Nucleus accumbens (tissue), 56 donors: ENCODE measurements at places on chromosomes 11 and 22.

DNA sequence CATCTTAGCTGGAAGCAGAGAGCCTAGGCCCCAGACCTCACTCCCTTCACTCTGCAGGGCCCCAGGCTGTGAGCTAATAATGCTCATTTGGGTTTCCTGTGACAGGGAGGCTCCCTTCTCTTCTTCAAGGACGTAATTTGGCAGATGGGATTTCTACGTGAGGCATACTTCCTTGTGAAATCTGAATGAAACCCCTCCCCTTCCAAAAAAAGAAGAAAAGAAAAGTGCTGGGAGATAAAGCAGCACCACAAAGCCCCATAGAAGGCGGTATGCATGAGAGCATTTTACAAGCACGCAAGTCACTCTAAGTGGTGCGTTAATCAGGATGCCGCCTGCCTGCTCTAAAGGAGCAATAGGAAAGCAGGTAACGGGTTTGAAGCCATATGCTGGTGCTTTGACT, 5.7 kb downstream of the P2RX3 start:
- DNase-seq: no peak

GRCh38 chr11:46967962-46968361, 31.4 kb downstream of the CSTPP1 start:
- no peak for DNase-seq

- no peak for DNase-seq
Measured at GRCh38 chr22:29080106-29080975, 7.5 kb downstream of the KREMEN1 start.

DNA sequence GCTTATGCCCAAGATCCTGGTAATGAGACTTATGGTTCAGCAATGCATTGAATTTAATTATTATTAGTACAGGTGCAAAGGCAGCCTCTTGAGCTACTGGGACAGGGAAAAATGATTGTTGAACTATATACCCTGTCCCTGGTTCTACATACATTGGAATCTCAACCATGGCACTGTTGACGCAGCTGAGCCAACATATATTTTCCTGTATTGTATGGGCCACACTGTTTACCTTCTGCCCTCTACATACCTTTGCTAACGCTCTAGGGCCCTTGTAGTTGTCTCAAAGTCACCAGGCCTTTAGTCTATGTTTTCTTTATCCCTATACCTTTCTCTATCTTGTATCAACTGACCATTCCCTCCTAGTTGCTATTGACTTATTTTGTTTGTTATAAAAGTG, 22.6 kb downstream of the KREMEN1 start:
- no peak for DNase-seq

DNA sequence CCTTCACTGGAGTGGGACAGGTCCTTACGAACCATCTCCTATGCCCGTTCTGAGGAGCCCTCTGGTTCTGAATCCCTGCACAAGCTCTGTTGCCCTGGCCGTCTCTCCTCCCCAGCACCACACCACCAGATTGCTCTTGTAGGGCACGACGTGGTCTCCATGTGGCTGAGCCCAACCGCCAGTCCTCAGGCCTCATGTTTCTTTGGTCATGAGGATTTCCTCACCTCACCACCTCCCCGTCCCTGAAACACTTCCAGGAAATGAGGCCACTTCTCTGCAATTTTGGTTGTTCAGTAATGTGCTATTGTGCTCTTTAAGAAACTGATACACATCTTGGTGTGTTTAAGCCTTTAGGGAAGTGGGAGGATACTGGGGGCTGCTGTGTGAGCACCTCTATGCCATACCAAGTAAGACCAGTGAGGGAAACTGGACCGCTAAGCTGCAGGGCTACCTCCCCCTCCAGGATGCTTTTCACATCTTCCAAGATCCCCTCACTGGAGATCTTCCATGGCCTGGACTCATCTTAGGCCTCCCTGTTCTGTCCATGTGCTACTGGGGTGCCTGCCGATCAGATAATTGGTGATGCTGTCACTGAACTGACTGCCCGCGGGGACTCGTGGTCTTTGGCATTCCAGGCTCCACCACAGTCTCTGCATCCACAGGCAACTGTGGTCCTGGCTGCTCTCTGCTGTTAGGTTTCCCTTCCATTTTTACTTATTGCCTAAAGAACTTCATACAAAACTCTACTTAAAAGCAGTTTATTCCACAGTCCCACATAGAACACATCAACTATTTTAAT, 21.9 kb downstream of the DRICH1 start:
- DNase-seq: no peak

- DNase-seq: no peak
Measured at GRCh38 chr11:73149105-73149504, 7.0 kb upstream of the FCHSD2 start.

DNA sequence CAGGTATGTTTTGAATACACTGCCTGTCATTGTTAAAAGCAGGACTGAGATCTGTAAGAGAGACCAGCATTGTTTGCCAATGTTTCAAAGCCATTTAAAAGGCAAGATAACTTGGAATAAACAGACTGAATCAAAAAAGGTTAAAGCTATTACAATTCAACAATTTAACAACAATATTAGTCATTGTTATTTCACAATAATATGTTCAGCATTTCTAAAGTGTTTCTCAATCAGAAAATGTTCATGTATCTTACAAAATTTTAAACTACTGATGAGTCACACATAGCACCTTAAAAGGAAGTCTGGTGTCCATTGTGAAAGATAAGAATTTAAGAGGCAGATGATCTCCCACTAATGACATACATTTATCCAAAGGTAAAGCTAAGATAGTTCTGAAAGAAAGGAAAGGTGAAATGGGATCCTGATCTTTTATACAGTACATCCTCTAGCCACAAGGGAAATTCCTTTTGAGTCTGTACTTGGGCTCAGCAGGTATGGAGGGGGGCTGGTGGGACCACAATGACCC, 79.7 kb downstream of the MAML2 start:
- DNase-seq: no peak

- DNase-seq: no peak
Measured at GRCh38 chr22:38309614-38310517, 7.4 kb downstream of the CSNK1E start.

GRCh38 chr22:25057013-25057881, 104.7 kb downstream of the KIAA1671 start:
- DNase-seq: no peak

DNA sequence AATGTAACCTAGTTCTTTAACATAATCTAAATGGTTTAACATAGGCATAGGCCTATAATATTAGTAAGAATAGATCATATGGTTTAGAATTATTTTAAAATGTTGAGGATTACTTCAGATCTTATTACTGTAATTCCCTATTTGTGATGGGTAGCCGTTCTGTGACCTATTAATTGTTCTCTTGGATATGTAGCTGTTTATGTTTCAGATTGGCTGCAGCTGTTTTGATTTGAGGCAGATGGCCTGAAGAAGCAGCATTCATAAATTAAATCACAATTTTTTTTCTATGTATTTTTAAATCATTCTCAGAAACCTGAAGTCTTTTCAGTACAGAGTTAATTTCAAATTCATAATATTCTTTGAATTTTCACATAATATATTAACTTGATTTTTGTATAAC, 104.5 kb downstream of the PDE3B start:
- DNase-seq: no peak

- no peak for DNase-seq
Measured at GRCh38 chr22:27761665-27762064, 39.9 kb downstream of the MN1 start.

DNA sequence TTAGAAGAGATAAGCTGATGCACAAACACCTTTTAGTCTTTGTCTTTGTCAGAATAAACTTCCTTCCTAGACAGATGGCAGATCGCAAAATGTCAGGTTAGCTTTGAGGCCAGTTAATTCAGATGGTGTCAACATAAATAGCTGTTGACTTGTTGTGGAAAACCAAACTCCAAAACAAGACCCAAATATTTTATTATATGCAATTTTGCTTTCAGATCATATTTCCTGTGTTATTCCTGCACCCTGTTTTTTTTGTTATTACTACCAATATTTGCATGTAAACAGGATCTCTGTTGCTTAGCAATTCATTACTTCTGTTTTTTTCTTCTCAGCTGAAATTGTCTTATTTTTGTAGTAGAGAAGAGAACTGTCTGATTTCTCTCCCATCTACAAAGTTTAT, 316.0 kb downstream of the ETS1 start:
- DNase-seq: no peak

DNA sequence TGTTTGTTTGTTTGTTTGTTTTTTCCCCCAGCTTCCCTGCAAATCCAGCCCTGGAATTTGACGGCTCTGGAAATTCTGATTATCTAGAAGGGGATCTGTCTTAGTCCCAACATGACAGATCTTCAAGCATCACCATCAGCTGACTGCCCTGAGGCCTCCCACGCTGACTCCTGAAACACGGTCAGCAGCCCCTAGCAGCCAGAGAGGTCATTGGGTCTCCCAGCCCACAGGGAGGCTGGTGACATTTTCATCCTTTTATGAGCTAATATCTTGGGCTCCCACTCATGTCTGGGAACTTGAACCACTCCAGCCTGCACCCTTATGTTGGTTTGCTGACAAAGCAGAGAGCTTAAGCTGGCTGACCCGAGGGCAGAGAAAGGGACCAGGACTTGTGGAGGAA, 66.0 kb upstream of the TIMP3 start:
- no peak for DNase-seq

DNA sequence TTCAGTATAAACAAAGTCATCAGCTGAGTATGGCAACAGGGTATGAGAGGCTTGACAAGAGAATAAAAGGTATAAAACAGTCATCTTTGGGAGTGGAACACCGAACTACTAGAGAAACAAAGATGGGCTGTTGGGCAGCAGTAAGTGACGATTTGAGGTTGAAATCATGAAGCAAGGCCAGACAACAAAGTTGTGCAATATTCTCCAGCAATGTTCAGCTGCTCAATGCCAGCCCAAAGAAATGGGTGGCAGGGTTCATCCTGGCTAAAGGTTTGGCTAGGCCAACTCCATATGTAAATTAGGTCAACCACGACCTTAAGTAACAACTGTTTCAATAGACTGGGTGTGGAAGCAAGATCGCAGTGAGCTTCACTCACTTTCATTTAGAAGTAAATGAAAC, 6.2 kb downstream of the APIP start:
- no peak for DNase-seq

DNA sequence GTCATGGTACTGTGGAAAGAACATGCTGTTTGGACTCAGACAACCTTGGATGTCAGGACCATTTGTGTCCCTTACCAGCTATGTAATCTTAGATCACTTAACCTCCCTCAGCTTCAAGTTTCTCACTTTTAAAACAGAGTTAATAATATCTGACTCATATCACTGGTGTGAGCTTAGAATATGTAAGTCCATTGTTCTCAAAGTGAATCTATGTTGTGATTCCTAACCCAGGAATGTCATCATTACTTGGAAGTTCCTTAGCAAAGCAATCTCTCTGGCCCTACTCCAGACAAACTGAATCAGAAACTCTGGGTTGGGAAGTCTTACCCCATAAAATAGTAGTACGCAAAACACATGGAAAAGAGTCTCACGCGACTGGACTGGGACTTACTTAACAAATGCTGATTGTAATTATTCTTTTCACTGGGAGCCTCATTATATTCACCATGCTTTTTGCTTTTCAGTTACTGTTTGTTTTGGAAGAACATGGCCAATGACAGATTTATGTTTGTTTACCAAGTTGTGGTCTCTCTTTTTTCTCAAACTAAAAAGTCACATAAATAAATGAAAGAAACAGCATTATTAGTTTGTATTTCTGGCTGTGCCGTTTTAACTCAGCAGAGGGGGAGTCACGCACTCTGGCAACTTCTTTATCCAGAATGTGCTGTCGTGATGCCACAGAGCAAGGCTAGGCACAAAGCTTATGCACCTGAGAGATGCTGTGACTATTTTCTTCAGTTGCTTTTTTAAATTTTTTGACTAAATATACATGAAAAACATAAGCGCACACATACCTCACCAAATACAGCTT, 217.7 kb upstream of the CTSC start:
- no peak for DNase-seq

DNA sequence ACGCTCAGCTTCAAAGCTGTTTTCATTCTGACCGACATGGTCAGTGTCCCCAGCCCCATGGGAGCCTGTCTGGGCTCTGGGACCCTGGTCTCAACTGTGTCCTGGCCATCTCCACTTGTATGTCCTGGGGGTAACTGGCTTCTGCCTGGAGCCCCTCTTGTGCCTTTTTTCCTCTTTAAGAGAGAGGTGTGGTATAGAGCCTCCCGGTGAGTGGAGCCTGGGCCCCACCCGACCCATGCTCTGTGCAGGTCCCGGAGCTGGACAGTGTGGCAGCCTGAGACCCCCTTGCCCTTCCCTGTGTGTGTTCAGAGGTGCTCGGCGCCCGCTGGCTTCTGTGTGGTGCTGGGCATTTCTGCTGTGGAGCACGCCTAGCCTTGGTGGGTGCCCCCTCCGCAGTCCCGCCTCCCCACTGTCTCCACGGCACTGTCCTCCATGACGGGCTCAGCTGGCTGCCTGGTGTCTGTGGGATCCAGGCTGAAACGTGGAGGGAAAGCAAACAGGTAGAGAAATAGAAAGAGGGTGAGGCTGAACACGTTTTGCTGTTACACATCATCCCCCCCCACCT, 74.9 kb downstream of the PARVB start:
- no peak for DNase-seq

DNA sequence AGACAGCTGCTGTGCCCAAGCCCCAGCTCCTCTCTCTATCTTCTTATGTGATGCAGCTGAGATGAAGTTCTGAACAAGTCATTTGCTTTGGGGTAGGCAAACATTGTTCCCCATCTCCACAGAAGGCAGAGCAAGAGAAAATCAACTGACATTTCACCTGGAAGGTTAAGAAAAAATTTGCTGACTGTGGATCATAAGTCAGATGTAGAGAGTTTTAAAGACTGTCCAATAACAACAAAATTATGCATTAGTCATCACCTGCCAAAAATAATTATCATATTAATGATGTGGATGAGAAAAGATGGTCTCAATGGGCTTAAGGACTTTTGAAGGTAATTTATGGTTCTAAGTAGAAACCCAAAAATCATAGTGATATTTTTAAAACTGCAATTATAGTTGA, 59.2 kb downstream of the KCNJ1 start:
- no peak for DNase-seq

- peak; percentile 26 for DNase-seq
Measured at GRCh38 chr11:952406-953385, 27.0 kb downstream of the AP2A2 start.

DNA sequence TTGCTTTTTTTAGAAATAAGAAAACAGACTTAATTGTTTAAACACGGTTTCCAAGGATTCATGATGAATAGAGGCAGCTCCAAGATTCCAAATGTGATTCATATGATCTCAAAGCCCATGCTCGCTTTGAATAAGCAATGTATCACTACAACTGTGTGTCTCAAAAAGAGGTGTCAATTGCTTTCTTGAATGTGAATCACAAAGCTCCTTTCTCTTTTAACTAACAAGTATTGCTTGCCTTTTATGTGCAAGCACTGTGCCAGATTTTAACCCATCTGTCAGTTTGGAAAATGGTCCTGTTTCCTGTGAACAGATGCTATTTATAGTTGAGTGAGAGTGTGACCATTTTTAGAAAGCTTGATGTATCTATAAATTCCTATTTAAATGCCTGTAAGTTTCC, 6.5 kb downstream of the OOSP1 start:
- DNase-seq: no peak

- DNase-seq: no peak
Measured at GRCh38 chr11:119505861-119506260, 82.9 kb upstream of the THY1 start.

GRCh38 chr11:35943309-35943708, 553 bp upstream of the LDLRAD3 start:
- no peak for DNase-seq

- DNase-seq: no peak
Measured at GRCh38 chr11:4211991-4212390, 117.4 kb downstream of the RRM1 start.

- DNase-seq: no peak
Measured at GRCh38 chr22:43723816-43724215, 88.3 kb downstream of the EFCAB6 start.
